Left kidney (tissue), 8 donors: ENCODE measurements at places on chromosomes 1 and 21. TPM values are rescaled to one million over a fixed set of nuclear protein-coding genes. Genes with fewer than 3 reads are reported as not detected.

DNA sequence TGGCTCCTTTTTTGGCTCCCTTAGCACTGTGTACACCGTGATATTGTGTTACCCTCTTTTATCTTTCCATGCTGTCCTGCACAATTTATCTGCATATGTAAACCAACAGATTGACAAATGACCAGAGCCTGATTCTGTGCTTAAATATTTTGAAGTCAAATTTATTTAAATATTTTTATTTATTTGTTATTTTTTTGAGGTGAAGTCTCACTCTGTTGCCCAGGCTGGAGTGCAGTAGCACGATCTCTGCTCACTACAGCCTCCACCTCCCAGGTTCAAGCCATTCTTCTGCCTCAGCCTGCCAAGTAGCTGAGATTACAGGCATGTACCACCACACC is 12.8 kb downstream of the PMF1 start:
- DNase-seq = no peak

- DNase-seq = no peak
Observed at GRCh38 chr1:3211582-3212375, 142.8 kb downstream of the PRDM16 start.

GRCh38 chr1:29758781-29759499 is 522.6 kb downstream of the PTPRU start:
- DNase-seq = no peak

Gene GUCA2B
- not detected for polyA plus RNA-seq

GRCh38 chr1:190832511-190832910 is 354.8 kb upstream of the BRINP3 start:
- no peak for DNase-seq

DNA sequence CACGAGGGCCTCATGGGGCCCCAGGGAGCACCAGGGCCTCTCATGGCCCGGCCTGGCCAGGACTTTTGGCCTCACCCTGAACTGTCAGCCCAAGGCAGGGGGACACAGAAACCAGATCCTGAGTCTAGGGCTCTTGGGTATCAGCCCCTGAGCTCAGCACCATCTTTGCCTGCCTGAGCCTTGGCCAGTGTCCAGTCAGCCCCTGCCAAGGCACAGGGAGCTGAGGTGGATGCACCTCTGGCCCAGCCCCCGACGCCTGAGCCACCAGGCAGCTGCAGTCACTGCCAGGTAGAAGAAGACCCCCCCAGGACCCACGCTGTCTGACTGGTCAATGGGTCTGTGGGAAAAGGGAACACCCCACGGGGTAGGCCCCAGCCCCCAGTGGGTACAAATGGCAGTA is 25.3 kb downstream of the CDCA8 start:
- no peak for DNase-seq

Gene IGSF21
- polyA plus RNA-seq = 0.12 TPM

DNA sequence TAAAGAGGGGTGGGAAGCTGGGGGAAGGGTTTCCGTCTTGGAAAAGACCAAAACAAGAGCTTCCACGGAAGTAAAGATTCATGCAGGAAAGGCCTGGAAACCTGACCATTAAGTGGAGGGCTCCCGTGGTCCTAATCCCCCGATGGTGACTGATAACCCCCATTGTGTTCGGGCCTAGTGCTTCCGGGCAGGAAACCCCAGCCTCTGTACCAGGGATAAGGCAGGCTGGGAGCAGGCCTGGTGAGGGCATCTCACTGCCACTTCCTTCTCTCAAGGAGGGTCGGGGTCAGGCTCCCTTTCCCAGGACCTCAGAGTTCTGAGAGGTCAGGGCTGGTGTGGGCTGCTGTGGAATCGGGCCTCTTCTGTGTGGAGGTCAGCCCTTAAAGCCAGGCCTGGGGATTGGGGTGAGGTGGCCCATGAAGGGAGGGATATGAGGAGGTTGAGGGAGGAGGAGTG is 136.9 kb downstream of the CDC7 start:
- DNase-seq = no peak

Gene PTPRU
- 13.1 TPM for polyA plus RNA-seq

Gene NIBAN1
- polyA plus RNA-seq = 3.1 TPM

DNA sequence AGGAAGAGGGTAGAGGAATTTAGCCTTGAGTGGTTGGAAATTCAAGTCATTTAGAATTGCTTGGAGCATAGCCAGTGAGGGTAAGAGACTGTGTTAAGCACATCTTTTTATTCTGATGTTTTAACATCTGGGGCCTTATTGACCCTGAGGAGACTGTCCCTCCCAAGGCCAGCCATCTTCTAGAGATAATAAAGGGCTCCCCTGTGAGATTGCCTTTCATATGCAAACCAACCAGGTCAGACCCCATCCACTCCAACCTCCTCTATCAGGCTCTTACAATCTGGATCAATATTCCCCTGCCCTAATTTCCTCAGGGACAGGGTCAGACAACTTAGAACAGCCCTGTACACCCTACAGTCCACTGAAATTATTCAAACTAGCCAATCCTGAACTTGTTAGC is 93.8 kb downstream of the ATP1B1 start:
- no peak for DNase-seq

DNA sequence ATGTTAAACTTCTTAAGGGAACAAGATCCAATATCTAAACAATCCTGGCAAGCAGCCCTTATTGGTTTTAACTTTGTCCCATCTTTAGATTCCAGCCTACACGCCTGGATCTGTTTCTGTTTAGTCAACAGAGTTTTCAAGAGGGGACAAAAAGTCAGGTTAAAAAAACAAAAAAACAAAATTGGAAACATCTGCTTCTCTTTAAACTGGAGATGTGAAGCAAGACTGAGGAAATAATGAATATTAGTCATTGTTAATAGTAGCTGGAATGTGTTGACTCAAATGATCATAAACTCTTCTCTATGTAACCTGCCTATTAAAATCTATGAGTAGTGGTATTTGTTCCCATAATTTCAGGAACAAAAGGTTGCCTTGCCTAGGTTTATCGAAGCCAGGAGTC is 55.0 kb downstream of the NID1 start:
- peak; percentile 66 for DNase-seq

DNA sequence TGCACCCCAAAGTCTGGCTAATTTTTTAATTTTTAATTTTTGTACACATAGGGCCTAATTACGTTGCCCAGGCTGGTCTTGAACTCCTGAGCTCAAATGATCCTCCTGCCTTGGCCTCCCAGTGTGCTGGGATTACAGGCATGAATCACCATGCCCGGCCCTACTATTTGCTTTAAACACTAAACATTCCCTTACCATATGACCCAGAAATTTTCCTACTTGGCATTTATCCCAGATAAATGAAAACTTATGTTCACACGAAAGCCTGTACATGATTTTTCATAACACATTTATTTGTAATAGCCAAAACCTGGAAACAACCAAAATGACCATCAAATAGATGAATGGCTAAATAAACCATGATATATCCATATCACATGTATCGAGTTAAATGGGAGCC is 35.8 kb downstream of the NDUFS5 start:
- DNase-seq = no peak

Gene IVL
- 0.23 TPM for polyA plus RNA-seq

Gene KRTAP7-1
- polyA plus RNA-seq = not detected

GRCh38 chr1:101000131-101000873 is 25.3 kb downstream of the DPH5 start:
- DNase-seq = no peak

Gene LYSMD1
- 16.9 TPM for polyA plus RNA-seq

DNA sequence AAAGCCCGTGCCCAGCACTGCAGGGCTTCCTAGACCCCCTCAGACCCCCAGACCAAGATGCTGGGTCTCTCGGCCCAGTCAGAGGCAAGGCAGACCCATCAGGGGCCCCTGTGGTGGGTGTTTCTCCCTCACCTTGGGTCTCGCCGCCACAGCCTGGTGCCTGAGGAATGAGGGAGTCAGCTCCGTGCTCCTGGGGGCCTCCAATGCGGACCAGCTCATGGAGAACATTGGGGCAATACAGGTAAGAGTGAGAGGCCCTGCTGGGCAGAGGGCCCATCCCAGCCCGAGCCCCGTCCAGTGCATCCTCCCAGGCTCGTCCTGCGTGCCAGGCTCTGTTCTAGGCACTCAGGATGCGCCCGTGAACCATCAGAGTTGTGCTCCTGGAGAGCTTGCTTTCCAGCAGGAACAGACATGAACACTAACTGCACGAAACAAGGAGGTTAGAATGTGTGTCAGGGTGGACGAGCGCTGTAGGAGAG is 51.5 kb downstream of the KCNAB2 start:
- DNase-seq = no peak

Gene RSPH1
- 14.4 TPM for polyA plus RNA-seq

Gene AP4B1
- 51.2 TPM for polyA plus RNA-seq

Gene CELA2B
- 0.43 TPM for polyA plus RNA-seq

- no peak for DNase-seq
Observed at GRCh38 chr1:114831276-114831994, 23.2 kb upstream of the SYCP1 start.

Gene IFI44L
- 7.6 TPM for polyA plus RNA-seq

- DNase-seq = no peak
Observed at GRCh38 chr1:159827102-159827490, 423 bp downstream of the SLAMF8 start.

- DNase-seq = no peak
Observed at GRCh38 chr21:42200906-42201614, 17.9 kb upstream of the ABCG1 start.

Gene BLZF1
- 32.2 TPM for polyA plus RNA-seq

DNA sequence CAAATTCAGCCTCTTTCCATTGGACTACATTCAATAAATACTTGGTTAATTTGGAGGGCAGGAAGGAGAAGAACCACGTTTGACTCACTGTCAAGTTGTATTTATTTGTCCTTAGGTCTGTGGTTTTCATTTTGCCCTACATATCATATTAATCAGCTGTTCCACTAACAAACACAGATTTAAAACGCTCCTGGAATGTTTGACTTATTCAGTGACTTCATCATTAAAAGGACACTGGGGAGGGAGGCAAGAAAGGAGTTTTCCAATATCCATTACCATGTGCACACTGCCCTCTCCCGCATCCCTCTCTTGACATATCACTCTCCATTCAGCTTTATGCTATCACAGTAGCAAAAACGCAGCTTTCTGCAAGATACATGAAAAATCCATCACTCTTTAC is 98.2 kb upstream of the C1orf87 start:
- DNase-seq = no peak

GRCh38 chr1:5982276-5982675 is 9.9 kb downstream of the NPHP4 start:
- no peak for DNase-seq

DNA sequence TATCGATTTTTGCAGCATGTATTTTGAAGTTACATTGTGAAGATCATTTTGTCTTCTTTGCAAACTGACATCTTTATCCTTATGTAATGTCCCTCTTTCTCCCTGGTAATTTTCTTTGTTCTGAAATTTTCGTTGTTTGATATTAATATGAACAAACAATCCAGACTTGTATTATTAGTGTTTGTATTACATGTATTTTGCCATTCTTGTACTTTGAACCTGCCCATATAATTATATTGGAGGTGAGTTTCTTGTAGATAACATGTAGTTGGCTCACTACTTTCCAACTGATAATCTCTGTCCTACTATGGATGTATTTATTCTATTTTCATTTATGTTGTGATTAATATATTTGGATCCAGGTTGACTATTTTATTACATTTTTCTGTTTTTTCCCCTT is 27.1 kb downstream of the OBSCN start:
- no peak for DNase-seq

GRCh38 chr21:35333831-35334618 is 284.9 kb upstream of the RUNX1 start:
- no peak for DNase-seq

Gene OVAAL
- polyA plus RNA-seq = not detected

DNA sequence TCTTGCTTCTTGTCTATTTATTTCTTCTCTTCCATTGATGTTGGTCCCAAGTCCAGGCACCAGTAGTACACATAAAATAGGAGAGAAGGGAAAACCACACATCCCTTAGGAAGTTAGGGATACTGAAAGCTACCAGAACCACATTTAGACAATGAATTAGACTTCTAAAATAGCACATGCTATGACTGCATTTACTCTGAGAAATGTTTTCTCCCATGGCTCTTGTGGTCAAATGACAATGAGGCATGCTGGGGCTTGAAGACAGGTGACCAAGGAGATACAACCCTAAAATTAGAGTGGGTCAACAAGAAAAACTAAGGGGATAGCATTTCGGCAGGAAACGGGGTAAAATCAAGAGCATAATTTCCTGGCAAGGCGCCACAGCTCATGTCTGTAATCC is 17.1 kb downstream of the MTOR start:
- DNase-seq = no peak

DNA sequence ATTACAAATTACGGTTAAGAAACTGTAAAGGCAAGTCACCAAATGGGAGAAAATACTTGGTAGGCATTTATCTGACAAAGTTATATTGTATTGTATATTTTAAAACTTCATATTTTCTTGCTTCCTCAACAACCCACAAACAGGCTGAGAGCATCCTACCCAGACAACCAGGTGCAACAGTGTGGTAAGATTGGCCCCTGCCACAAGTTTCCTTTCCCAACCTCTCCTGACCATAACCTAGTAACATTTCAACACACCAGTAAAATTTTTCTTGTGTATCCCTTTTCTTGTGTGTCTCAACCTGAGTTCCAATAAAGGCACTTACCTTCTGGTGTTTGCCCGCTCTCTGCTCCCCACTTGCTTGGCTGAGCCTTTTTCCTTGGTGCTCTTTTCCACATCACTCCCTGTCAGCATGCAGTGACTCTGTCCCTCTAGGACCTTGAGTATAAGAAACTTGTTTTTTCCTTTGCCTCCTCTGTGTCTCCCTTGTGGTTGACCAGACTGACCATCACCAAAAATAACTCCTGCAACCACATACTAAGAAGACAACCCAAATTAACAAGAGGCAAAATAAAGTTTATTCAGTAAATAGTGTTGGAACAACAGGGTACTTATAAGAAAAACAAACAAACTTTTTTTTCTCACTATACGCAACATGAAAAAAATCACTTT is 40.9 kb downstream of the FCRL3 start:
- no peak for DNase-seq

Gene OR2T2
- not detected for polyA plus RNA-seq

Gene EVA1B
- polyA plus RNA-seq = 37.6 TPM

DNA sequence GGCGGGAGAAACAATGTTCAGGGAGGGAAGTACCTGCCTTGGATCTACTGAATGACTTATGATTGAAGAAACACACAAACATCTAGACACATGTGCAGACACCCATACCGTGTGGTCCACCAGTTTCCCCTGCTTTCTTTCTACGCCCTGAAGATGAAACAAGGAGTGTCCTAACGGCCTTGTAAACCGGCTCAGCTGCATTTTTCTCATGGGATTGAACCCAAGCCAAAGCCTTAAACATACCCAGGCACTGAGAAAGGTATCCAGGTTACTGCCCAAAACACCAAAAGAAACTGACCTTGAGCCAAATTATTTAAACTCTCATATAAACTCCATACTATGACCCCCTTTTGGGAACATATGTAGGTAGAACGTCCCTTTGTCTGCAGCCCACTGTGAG is 630.0 kb upstream of the RGS18 start:
- DNase-seq = no peak

DNA sequence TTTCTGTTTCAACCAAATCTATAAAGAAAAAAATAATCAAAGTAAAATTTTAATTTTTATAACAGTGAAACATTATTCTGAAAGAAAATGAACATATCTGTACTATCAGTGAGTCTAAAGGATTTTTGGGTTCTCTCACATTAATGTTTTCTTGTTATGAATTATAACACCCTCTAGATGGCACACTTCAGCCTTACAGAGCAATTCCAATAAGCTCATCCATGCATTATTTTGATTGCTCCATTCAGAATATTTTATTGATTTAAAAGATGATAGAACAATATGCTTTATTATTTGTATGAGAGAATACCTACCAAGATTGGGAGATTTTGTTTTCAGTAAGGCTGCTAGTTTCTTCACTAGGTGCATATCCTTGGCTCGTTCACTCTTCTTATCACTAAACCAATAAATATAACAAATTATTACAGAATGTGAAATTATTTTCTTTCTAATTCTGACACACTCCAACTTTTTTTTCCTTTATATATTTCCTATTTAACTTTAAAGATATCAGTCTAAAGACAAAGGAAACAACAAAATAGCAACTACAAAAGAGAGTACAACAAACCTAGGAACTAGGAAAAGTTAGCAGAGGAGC is 82.4 kb downstream of the RAB3GAP2 start:
- DNase-seq = no peak
